Stimulated activated naive CD4-positive, alpha-beta T cell (primary cell): ENCODE measurements at places on chromosomes 1 and 21.

DNA sequence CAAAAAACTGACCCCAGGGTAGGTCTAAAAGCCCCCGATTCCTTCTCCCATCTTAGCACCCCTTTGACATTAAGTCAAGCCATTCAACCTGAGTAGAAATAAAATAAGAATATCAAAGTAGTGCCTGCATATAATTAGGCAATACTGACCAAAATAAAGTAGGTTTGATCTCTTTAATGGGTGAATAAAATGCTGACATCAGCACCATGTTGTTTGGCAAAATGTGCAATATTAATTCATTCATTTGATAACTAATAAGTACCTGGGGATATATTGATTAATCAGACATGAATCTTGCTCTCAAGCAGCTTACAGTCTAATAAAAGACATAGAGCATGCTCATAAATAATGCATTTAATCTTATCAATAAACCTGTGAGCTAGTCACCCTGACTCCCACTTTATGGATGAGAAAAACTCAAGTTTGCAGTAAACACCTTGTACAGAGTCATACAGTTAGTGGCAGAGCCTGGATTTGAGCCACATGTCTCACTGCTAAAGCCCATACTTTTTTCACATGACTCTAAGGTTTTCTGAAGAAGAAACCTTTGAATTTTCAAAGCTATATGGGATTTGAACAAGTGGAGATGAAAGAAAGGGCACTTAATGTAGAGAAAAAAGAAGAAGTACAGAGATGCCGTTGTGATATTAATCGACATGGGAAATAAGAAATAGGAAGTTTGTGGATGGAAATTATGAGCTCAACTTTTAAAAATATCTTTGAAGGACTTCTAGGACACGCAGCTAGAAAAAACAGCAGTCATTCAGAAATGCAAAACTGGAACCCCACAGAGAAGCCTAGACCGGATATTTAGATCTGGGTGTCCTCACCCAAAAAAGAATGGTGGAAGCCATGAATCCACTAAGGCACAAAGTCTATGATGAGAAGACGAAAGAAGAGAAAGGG, 183.9 kb downstream of the TOMM20 start:
- no peak for DNase-seq

DNA sequence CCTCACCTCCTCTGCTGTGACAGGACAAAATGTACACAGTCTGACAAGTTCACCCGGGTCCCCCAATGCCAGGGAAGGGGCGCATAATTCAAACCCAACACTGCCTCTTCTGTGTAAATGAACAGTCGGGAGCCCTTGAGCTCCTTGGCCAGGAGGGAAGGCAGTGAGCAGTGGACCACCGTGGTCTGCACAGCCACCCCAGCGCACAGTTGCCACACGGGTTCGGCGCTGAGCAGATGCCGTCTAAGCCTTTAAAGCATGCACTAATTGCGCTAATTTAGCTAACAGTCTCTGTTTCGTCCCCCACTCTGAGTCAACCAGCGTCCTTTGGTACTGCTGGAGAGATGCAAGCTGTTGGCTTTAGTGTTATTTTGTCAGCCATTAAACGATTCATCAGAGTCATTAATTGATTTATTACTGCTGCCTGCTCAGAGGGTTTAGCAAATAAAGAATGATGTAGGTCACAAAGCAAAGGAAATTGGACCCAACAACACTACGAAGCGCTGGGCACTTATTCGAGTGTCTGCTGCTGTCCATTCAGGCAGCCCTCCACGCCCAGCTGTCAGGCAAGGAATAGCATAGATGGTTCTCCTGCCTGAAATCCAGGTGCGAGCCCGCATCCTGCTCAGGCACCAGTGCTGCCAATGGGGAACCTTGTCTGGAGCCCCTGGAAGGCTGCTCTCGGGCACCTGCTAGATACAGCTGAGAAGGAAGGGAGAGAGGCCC, 91.5 kb downstream of the MRPL37 start:
- no peak for DNase-seq

DNA sequence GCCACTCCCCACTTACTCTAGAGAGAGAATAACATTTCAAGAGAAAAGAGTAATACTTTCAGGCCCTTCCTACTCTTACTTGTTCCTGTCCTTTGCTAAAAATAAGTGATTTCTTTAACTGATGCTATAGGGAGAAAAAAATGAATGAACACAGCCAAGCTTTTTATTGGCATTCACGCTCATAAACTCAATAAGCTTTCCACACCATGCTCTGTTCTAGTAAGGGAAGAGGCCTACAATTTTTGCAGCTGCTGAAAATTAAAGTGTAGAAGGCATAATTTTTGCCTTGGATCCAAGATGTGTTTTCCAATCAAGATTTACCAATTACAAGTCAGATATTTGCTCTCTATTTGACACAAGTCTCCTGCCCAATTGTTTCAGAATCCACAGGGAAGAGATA, 188.1 kb upstream of the RGS18 start:
- no peak for DNase-seq

DNA sequence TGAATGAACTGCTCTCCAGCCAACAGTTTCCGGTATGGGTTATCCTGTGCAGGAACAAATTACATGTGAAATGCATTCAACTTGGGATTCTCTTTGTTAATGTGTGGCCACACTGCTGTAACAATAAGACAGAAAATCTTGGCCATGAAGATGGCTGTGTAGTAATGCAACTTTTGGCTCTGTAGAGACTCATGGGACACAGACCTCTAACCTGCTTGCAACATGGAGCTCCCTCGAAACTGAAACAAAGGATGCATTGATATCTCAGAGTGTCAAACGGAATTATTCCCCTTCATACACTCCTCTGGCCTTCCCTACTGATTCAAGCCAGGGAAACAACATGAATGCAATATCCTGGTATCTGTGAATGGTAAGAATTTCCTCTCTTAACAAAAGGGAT, 559.3 kb upstream of the ZRANB2 start:
- DNase-seq: no peak

GRCh38 chr21:22224261-22224660, 1226.1 kb downstream of the NCAM2 start:
- no peak for DNase-seq

GRCh38 chr1:93661829-93662474, 19.7 kb downstream of the BCAR3 start:
- DNase-seq: no peak

DNA sequence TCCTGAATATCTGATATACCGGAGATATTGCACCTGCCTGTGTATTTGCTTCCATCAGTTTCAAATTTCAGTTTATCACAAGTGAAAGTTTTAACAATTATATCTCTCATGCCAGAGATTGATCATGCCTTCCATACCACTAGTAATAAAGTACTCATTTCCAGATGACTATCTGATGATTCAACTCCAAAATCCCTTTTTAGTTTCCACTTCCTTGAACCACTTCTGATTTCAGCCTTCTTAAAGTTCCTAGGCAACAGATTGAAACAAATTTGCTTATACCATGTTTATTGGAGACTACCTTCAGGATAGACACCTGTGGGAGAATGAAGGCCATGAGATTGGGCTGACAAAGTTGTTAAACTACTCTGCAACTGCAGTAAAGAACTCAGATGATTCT, 21.5 kb upstream of the COL11A1 start:
- DNase-seq: no peak

DNA sequence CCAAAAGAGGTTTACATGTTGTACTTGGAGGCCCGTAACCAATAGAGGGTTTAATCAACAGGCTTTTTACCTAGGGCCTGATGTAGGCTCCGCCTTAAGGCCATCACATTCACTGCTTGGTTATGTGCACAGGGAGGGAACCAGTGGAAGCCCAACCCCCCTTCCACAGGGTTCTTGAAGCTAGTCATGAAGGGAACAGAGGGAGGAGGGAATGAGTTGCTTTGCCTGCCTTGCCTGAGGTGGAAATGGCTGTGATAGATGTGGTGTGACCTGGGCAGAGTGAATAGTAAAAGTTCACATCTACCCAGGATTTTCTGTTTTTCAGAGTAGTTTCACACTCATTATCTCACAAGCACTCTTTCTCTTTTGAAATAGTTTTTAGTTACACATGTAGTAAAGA, 215.1 kb downstream of the ST6GALNAC3 start:
- DNase-seq: no peak

DNA sequence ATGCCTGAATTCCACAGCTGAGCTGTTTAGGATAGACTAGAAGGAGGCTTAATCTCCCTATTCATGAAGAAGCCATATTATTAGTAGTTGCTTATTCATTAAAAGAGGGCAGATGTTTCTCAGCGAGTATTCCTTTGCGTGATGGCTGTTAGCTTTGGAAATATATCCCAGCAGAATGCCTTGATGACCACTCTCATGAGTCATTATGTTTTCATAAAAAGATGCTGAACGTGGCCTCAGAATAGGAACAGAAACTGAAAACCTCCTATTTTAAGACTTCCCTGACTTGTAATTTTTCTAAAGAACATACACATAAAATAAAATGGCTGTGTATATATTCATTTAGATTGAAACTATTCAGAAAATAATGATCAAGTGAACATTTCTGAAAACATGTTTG, 9.6 kb upstream of the PLA2G4A start:
- no peak for DNase-seq

GRCh38 chr1:44652445-44653106, 21.7 kb downstream of the TMEM53 start:
- DNase-seq: peak; percentile 76

DNA sequence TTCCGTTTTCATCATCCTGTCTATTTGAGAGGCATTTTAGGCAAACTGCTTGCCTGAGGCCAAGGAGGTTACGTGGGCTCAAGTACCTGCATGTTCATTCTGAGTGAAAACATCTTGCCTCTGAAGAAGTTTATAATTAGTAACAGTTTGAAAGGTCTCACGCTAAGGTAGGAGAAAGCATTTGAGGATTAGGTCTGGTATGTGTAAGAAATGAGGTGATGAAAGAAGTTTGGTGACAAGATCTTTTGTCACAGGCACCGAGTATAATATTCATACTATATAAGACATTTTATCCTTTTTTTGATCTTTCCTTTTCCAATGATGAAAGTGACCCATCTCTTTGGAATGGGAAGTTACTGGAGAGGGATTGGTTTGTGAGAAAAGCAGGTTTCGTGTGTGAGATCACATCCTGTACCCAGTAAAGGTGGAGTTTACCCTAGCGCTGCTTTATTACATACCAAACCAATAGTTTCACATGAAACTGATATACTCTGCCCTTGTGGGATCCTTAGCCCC, 98.7 kb upstream of the PDC start:
- no peak for DNase-seq

DNA sequence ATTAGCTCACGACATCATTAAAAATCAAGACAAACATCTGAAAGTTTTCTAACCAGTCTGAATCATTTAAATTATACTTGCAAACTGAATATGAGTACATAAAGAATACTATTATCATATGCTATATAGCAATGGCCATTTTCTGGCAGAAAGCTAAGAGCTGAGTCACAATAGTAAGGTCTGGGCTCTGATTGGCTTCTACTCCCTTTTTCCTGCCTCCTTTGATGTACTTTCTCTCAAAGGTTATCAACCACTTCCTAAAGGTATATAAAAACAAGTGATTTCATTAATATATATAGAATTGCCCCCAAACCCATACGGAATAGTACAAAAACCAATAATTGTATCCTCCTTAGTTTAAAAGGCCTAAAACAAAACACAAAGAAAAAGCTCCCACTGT, 7.0 kb downstream of the KCNA3 start:
- no peak for DNase-seq

DNA sequence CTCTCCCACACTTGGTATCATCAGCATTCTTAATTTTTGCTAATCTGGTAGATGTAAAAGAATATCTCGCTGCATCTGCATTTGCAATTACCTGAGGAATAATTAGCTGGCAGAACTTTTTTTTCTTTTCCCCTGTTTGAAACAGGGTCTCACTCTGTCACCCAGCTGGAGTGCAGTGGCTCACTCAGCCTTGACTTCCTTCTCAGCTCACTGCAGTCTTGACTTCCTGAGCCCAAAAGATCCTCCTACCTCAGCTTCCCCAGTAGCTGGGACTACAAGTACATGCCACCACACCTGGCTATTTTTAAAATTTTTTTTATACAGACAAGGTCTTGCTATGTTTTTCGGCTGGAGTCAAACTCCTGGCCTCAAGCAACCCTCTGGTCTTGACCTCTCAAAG, 35.4 kb upstream of the ENAH start:
- no peak for DNase-seq

GRCh38 chr1:60244906-60245305, 171.3 kb upstream of the C1orf87 start:
- no peak for DNase-seq

GRCh38 chr1:117106478-117106877, 15.1 kb downstream of the TRIM45 start:
- DNase-seq: no peak

DNA sequence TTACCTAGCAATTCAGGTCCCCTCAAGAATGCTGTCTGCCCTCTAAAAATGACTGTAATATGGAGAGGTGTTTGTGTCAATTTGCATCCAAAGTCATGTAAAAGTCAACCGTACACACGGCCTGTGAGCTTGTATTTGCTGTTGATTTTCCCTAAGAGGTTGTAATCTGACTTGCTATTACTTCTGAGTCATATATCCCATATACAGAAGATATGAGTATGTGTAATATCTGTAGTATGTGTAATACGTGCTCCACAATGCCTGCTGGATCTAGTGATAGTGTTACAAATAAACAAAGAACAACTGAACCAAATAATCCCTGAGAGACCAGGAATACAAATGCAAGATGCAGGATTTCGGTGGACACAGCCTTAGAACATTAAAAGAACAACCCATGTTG, 1.4 kb upstream of the KCNJ6 start:
- DNase-seq: no peak

DNA sequence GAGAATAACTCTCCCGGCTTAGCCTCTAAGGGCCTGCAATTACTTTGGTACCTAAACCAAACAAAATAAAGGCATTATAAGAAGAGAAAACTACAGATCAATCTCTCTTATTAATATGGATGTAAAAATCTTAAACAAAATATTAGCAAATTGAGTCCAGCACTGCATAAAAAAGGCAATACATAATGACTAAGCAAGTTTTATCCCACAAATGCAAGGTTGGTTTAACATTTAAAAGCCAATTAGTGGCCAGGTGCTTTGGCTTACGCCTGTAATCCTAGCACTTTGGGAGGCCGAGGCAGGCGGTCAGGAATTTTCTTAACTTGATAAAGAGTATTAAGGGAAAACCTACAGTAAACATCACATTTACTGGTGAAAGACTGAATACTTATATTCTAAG, 67.1 kb upstream of the MAB21L3 start:
- no peak for DNase-seq

DNA sequence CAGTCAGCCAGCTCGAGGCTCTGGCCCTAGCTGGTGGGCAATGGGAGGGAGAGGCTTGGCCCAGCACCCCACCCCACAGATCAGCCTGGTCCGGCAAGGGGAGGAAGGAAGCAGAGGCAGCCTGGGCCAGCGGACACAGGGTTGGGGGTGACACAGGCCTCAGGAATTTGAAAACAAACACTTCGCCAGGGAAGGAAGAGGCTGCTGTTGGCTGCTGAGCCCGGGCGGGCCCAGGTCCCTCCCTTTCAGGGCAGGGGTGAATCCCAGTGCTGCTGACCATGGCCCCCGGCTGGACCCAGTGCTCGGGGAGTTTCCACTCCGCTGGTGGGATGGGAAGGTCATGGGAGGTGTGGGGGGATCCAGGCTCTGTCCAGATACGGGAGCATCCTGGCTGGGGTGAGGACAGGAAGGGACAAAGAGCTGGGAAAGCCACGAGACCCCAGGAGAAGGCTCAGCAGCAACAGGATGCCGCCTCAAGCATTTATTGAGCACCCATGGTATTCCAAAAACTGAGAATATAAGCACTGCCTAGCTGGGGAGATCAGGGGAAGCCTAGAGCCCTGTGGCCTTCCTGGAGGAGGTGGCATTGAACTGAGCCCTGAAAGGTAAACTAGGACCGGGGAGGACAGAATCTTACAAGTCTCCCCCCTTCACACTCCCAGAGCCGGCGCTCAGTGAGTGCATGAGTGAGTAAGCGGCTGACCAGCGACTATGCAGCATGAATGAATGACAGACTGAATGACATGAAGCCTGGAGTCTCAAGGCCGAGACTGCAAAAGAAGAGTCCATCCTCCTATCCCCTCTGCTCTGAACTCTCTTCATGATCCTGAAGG, 26.2 kb upstream of the EPHA2 start:
- no peak for DNase-seq
